ENCODE measurements at places on chromosomes 6 and 20.

GRCh38 chr20:25051386-25052155 lies 6.4 kb downstream of the ACSS1 start:
- no peak for DNase-seq

- DNase-seq, result peak; percentile 79
Measured at GRCh38 chr6:148746363-148747144, at the start of gene UST. Gene UST (plus strand): TSS chr6:148747030. CDS start chr6:148747431, 401 bp downstream.

DNA sequence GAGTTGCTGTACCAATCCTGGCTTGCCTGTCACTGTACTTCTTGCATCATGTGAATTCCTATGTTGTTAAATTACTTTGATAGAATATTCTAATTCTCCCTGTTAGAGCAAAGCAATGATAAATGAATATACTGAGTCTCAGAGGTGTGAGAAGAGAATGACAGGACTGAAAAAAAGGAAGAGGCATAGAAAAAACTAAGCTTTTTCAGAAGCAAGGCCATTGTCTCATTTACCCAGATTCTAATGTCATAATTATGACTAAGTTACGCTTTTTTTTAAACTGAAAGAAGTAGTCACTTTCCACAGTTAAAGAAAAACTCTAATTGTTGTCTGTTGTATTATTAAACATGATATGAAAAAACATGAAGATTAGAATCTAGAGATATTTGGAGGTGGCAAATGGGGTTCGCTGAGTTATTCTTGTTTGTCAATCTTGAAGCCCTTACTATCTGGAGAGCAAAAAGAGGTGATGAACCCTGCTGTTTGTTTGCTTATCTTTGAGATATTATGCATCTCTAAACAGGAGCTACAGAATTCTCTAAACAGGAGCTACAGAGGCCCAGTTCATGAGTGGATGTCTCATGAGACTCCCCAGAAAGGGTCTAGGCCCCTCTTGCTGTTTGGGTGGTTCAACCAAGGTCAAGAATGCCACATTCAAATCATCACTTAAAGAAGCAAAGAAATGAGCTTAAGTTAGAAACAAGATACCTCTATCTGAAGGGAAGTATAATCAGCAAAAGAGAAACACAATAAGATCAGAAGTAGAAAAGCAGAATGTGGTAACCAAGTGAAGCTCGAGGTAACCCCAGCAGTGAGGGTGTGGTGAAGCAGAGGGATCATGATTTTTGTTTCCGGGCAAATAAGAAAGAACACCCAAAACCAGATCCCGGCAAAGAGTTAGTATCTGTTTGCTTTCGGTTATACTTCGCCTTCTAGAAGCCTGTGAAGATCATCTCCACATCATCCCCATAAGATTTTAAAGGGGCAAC lies 33.3 kb upstream of the THEMIS start:
- peak; percentile 77 for DNase-seq

- DNase-seq, result peak; percentile 26
Measured at GRCh38 chr6:148780918-148781436, 34.1 kb downstream of the UST start.

DNA sequence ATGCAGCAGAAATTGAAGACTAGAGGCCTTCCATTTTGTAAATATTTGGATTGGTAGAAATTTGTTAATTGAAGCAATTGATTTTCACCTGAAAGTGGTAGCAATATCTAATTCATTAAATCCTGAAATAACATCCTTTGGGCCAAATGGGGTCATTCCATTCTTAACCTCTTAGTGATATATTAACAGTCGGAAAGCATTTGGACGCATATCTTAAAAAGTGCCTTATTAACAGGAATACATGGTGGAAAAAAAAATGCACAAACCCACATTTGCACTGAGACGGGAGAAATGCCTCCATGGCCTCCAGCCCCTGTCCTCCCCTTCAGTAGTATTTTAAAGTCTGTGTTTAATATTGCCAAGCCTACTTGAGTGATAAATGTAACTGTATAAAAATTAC lies 205.5 kb downstream of the TFAP2B start:
- no peak for DNase-seq

DNA sequence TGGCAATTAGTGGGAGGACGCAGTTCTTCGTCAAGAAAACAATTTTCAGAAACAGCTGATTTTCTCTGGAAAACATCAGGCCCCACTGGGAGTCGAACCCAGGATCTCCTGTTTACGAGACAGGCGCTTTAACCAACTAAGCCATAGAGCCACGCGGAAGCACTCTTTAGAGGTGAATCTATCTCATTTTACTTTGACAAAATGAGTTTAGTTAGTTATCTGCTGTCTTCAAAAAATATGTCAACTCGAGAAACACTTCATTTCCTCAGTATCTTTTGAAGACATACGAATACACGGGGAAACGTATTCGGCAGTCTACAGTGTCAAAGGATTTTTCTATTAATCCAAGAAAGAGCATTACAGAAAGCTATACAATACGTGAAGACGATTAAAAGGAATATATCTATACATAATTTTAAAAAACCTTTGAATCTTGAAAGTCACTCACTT lies 26.7 kb downstream of the GPX6 start:
- DNase-seq, result peak; percentile 31

DNA sequence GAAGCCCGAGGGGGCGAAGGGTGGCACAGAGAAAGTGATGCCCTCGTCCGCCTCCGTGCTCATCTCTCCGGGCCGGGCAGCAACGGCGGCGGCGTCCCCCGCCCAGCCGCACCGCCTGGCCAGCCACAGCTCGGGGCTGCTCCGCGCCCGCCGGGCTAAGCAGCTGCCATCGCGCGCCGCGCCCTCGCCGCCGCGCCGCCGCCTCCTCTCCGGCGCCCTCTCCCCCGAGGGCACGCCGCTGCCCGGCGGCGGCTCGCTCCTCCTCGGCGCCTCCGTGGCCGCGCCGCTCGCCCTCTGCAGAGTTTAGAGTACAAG lies 225 bp downstream of the MAP3K5 start:
- DNase-seq, result no peak

- no peak for DNase-seq
Measured at GRCh38 chr6:55886185-55886836, 10.9 kb upstream of the BMP5 start.

GRCh38 chr6:53029257-53029656 lies 34.2 kb upstream of the GSTA4 start:
- no peak for DNase-seq

GRCh38 chr20:9161311-9161710 lies 92.4 kb downstream of the PLCB4 start:
- DNase-seq, result no peak

DNA sequence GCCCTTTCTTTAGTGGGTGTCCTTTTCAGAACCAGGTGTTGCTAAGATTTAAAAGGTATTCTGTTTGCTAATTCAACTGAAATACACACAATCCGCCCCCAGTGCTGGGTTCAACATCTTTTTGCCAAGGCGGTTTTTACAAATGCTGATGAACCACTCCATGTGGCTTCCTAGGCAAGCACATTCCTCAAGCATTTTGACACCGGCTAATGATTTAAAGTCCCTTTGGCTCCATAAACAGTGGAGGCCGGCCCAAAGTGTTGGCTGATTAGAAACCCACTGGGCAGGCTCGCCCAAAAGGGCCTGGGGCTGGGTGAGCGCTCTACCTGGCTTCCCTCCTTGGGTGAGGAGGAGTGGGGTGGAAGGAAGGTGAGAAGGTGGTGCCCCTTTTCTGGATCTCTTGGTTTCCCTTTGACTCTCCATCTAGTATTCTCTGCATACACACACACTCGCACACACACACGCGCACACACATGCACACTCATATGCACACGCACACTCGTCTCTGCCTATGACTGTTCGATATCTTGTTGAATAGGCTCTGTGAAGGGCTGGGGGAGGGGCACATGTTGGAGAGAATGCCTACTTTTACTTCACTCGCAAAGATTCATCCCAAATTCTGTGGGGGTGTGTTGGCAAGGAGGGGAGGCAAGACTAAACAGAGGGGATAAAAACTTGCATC lies 66.7 kb upstream of the ARMC2 start:
- DNase-seq, result no peak

GRCh38 chr20:1616858-1617434 lies 2.9 kb downstream of the SIRPB1 start:
- no peak for DNase-seq

DNA sequence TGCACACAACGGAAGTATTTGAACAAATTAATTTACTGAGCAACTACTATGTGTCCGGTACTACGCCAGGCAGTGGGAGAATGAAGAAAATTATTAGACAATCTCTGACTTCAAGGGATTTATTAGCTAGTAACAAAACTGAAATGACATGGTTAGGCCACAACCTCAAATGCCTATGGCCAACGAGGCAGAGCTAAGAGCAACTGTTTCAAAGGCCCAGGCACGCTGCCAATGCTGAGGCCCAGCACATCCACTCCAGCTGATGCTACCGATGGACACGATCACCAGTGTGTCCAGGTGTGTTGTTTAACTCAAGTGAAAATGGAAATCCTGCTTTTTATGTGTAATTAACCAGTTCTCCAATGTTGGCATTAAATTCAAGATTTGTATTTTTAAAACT lies 420.9 kb downstream of the PRKN start:
- no peak for DNase-seq

DNA sequence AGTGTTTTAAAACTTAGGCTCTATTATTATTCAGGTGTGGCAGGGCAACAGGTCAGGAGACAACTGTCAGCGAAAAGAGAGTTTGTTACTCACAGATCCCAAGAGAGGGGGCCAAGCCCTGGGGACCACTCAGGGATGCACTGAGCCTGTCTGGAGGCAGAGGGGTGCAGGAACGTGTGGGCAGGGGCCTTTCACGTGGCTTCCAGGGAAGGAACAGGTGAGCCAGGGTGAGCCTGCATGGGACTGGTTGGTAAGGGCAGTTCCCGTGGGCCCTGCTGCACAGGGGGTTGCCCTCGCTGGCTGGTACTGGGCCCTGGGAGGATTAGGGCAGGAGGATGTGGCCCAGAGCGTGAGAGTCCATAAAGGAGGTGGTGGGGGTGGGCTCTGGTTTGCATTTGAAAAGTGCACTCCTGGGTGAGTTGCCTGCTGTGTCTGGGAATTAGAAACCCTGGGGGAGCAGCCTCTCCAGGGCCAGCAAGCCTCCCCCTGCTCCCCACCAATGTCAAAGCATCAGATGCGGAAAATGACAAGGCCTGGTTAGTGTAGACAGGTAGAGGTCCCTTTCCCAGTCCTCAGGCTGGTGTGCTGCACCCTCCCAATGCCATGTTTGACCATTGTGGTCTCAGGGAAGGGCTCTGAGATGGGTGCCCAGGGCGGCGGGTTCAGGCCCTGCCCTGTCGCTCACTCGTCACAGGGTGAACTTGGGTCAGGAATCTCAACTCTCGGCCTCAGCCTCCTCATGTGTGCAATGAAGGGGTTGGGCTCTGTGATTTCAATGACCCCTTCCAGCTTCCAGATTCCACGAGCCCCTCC lies 127.4 kb upstream of the RPS6KA2 start:
- DNase-seq, result no peak

- no peak for DNase-seq
Measured at GRCh38 chr6:7759320-7759719, 33.4 kb downstream of the BMP6 start.

- no peak for DNase-seq
Measured at GRCh38 chr6:41687501-41688175, 47.8 kb downstream of the TFEB start.

GRCh38 chr6:46240866-46241565 lies 70.2 kb upstream of the ENPP5 start:
- DNase-seq, result no peak

DNA sequence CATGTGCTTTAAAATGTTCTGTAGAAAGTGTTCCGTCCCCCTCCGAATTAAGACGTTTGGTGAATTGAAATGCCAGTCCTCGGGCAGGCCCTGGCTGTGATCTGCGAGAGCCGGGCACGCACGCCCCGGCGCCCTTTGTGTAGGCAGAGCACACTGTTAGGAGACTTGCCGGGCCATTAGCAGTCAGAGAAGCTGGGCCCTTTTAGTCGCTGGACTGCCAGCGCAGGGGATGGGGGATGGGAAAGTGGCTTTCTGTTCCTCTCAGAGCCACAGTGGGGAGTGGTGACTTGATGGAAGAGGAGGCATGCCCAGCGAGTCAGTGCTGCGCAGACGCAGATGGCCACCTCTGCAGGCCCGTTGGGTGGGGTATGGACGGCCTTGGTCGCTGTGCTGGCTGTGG lies 2.2 kb downstream of the PPP1R3G start:
- peak; percentile 18 for DNase-seq

DNA sequence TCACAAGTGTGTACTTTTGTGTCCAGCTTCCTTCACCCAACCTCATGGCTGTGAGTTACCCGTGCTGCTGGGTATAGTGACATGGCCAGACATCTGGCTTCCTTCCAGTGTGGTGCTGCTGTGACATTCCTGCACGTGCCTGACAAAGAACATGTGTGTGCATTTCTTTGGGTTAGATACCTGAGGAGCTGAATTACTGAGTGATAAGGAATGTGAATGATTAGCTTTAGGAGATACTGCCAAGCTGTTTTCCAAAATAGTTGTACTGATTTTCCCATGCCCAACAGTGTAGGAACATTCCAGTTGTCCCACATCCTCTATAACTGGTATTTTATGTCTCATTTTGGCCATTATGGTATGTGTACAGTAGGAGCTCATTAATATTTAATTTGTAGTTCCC lies 132.5 kb downstream of the PREX1 start:
- no peak for DNase-seq

DNA sequence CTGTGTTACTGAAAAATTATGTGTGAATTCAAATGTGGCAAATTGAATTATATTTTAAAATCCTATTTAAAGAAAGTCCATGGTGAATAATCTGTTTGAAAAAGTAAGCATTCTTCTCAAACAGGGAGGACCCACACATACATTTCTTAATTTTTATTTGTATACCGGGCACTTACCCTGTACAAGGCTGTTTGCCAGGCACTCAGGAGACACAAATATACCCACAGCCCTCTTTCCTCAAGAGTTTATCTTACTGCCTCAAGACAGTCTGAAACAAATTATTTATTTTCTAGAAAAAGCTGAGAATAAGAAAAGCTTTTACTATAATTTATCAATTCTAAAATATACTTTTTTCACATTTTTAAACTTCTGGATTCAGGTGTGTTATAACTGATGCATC lies 114.4 kb downstream of the TASP1 start:
- no peak for DNase-seq

DNA sequence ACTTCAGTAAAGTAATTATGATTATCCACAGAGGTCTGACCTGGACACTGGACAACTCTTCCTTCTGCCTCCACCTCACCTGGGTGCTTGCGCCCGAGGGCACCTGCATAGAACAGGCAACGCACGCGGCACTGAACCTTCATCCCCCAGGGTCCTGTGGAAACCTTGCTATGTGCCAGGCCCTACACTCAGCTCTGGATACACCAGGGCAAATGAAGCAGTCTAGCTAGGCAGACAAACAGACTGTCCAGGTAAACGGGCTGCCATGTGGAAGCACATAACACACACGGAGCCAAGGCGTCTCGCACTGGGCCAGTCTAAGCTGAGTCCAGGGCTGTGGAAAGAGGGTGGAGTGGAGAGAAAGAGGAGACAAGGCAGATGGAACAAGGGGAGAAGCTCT lies 109.3 kb upstream of the AFDN start:
- no peak for DNase-seq

GRCh38 chr20:35561268-35561667 lies 19.4 kb downstream of the ERGIC3 start:
- peak; percentile 13 for DNase-seq

GRCh38 chr20:57719951-57720350 lies 10.1 kb upstream of the PMEPA1 start:
- DNase-seq, result no peak

Data from CD4-positive, alpha-beta T cell treated with Interleukin-17A for 1 hour (primary cell).